NCI-H1694 (cell line): ENCODE measurements at places on chromosomes 5 and 9.
A peak's percentile ranks its signal among the peaks of the same experiment; 100 is the strongest.

- no peak for DNase-seq
These were observed 31.1 kb upstream of the TRIM14 start for GRCh38 chr9:98150164-98150563.

GRCh38 chr5:123809594-123810221 lies 297.7 kb downstream of the CSNK1G3 start:
- DNase-seq, result peak; percentile 76

DNA sequence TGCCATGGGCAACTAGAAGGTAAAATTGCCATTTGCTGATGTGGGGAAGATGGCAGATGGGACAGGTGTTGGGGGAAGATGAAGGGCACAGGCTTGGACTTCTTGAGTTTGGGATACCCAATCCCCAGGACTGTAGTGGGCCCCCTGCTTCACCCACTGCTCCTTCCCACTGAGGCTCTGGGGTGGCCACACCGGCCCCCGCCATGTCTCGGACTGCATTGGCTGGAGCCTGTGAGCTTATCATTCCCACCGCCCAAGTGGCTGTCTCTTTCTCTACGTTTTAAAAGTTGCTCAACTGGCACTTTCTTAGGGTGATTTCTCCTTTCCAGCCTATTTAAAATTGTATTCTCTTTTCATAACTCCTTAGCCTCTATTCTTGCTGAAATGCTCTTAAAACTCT lies 730.0 kb upstream of the ADAMTS16 start:
- no peak for DNase-seq

DNA sequence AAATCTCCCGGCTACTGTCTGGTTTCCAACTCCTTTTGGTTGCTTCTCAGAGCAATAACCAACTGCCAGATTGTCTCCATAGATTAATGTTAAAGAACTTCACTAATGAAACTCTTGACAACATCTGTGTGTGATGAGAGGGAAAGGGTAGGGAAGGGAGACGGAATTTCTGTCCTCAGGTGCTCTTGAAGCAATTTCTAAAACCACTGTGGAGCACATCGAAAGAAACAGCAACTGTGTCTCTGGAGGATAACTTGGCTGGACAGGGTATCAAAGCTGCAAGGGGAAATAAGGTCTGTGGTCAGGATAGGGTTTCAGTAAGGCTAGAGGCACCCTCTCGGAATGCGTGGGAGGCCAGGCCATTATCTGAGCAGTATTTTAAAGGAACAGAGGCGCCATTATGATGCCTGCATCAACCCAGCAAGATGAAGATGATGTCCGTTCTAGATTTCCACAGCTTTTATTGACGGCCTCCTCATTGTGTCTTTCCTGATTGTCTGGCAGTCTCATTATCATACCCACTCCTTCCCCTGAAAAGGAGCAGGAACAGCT lies 76.6 kb downstream of the RORB start:
- DNase-seq, result no peak

GRCh38 chr9:72818385-72818784 lies 134.5 kb downstream of the ALDH1A1 start:
- DNase-seq, result no peak

DNA sequence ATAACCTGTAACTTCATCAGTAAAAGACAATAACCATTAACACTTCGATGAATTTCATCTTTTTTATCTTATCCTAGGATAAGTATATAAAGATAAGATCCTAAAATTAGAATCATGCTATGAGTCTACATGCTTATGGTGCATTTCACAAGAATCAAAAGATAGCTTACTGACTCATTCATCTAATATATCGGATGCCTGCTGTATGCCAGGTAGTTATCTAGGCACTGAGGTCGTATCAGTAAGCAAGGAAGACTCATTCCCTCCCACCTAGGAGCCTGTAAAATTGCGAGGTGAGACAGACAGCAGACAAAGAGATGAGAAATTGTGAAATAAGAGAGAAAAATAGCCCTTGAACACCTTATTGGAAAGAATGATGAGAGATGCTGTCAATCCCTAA lies 240.6 kb upstream of the ADAMTSL1 start:
- DNase-seq, result no peak

DNA sequence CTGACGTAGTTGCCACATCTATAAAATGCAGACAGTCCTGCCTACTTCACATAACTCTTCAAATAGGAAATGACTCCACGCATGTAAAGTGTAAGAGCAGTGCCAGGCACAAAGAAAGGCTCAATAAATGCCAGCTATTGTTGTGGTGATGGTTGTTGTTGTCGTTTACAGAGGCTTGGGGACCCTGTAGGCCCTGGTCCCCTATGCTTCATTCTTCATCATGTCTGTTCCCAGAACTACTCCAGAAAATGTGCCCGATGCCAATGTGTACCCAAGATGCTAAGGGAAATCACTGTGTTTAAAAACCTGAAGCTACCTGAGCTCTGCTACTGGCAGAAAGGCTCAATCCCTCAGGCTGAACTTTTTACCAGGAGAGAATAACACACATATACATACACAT lies 9.1 kb downstream of the SLIT3 start:
- no peak for DNase-seq

DNA sequence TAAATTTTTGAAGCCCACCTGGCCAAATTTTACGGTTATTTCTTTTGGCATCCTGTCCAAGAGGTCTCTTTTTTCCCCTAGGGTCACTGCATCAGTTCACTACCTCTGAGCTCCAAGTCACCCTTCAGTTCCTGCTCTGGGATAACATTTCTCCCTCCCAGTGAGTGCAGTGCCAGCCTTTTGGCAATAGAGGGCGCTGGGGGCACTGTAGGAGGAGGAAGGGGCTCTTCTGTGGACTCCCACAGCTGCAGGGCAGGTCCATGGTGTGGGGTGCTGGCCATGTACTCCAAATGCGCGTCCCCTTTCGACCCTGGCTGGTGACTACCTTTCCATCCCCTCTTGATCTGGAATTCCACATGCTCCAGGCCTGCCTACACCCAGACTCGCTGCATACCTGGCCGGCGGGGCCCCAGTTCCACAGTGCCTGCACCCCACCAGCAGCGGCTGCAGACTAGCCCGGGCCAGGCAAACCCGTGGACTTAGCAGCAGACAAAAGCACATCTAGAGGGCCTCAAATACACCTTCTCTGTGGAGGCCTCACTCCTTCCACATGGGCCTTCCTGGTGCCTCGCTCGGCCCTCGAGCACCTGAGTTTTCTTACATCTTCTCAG lies 20.3 kb upstream of the NINJ1 start:
- DNase-seq, result peak; percentile 18

GRCh38 chr5:72608297-72608696 lies 101.1 kb upstream of the ZNF366 start:
- DNase-seq, result peak; percentile 69

DNA sequence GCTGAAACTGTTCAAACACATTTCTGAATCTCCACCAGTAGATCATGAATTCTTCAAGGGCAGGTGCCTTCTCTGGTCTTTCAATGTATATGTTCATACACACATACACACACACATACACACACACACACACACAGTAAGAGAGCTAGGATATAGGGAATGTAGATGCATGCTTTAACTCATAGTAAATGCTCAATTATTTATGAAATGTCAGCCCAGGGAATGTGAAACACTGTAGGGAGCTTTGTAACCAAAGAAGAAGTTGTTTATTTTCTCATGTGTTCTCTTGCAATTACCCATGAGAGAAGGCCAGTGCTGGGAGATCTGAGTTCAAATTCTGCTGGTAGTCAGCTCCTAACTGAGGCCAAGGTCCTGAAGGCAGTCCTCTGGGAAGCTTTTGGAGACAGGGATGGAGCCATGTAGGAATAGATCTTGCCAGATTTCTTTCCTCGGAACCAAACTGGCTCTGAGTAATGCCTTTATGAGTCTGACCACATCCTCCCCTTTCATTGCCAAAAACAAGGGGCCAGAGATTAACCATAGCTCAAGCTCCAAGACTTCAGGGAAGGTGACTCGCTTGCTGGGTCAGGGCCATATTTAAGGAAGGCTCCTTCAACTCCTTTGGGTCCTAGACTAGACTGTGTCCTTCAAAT lies 487.0 kb upstream of the TNC start:
- DNase-seq, result no peak

GRCh38 chr5:17436350-17436749 lies 61.7 kb upstream of the TAF11L2 start:
- no peak for DNase-seq

DNA sequence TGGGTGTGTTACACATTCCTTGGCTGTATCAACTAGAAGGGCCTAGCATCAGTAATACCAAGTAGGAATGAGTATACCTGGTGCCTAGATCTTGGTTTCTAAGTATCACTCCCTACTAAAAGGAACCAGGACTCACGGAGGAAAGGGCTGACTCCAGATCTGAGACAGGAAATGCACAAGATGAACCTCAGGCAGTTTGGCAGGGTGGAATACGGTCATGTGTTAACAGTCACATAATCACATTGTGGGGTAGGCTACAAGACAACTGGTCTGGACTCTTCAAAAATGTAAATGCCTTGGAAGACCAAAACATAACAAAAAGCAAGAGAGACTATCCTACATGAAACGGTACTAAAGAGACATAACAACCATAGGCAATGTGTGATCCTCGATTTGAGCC lies 158.8 kb downstream of the CRB2 start:
- DNase-seq, result no peak

DNA sequence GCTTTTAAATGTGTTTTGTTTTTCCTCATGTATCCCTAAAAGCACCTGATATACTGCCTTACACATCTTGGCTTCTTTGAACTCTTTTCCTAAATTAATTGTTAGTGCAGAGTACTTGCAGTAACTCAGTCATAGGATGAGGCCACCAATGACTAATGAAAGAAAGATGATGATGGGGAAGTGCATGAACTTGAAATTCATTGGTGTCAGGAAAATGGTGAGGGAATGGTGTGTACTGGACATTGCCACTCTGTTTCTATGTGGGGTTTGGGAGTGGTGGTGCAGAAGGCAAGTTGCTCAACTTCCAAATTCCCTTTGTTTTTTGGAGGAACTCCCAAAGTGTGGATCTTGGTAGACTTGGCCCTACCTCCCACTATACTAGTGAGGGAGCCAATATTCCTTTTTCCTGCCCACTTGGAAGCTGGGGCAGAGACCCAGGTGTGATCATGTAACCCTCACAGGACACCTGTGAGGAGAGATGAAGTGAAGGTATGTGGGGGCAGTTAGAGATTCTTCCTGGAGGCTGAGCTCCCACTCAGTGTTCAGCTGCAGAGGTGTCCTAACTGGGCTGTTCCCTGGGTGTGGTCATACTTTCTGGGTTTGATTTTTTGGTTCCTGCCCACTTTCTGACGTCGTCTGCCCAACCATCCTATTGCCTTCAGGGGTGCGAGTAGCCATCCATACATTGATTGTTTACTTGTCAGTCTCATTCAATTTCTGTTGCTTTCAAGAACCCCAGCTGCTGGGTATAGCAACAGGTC lies 298.5 kb downstream of the MAST4 start:
- DNase-seq, result no peak

- no peak for DNase-seq
These were observed 138.9 kb downstream of the NXNL2 start for GRCh38 chr9:88673886-88674285.

DNA sequence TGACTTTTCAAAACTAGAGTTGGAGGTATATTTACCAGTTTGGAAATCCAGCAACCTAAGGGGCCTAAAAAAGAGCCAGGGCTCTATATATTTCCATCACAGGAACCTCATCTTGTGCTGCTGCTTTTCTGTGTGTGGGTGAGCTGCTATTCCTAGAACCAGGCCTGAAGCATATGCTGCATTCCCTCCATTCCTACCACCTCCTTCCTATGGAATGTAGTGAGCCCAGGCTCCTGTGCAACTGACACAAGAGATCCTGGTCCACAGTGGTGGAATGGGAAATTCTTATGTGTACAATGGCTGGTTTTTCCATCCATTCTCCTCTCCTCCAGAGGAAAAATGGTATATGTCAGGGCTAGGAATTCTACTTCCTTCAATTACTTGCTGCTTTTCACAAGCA lies 39.1 kb downstream of the SPEF2 start:
- DNase-seq, result no peak

DNA sequence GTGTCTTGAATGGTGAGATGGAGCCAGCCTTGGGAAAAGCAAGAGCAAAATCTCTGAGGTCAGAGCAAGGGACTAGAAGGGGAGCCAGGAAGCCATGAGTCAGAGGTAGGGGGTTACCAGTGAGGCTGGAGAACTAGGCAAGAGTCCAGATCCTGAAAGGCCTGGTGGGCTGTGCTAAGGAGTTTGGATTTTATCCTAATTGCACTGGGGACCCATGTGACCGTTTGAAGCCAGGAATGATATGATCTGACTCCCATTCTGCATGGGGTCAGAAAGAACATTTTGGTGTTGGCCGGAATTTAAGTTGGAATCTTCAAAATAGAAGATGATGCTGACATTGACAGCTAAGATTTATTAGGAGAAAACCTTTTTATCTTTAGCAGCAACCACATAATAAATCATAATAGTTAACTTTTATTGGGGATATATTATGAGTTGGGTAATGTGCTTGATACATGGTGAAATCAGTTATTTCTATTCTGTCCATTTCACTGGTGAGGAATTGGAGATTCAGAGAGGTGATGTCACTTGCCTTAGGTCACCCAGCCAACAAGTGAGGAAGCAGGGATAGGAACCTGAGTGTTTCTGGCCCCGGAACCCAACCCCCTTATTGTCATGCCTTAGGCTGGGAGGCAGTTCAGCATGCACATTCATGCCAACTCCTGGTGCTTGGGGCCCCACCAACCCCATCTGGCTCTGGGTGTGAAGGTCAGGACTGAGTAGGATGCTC lies 61.5 kb upstream of the RARS1 start:
- DNase-seq, result no peak

GRCh38 chr9:14389146-14389545 lies 75.2 kb upstream of the NFIB start:
- DNase-seq, result no peak

GRCh38 chr9:96641514-96641913 lies 13.6 kb downstream of the PRXL2C start:
- DNase-seq, result no peak

- no peak for DNase-seq
These were observed 709 bp downstream of the FANCG start for GRCh38 chr9:35079041-35079425.

DNA sequence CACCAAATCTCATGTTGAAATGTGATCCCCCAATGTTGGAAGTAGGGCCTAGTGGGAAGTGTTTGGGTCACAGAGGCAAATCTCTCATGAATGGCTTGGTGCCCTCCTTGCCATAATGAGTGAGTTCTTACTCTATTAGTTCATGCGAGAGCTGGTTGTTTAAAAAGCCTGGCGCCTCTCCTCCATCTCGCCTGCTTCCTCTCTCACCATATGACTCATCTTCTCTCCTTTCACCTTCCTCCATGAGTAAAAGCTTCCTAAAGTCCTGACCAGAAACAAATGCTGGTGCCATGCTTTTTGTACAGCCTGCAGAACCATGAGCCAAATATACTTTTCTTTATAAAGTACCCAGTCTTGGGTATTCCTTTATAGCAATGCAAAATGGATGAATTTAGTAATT lies 20.9 kb upstream of the ARHGAP26 start:
- no peak for DNase-seq

GRCh38 chr9:135587658-135588057 lies 26.1 kb downstream of the PAEP start:
- DNase-seq, result no peak

- DNase-seq, result peak; percentile 34
These were observed 1.3 kb downstream of the GABBR2 start for GRCh38 chr9:98707166-98708102.

GRCh38 chr9:37215381-37215780 lies 95.0 kb downstream of the ZCCHC7 start:
- no peak for DNase-seq
